ENCODE measurements at places on chromosomes 5 and 9.

GRCh38 chr5:1336106-1336561 lies 8.8 kb downstream of the CLPTM1L start:
- DNase-seq = no peak

DNA sequence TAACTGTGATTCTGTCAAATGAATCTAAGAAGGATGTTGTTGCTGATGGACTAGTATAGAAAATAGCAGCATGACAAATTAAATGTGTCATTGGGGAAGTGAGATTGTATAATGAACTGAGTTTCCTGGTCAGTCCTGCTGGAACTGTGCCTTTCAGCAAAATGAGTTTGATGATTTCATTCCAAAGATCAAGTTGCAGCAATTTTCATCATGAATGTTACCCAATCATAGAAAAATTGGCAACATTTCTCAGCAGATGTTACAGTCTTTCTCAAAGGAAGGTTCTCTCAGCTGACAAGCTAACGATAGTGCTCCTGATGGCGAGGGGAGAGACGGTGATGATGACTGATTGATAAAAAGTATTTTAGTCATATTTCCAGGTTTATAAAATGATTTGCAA lies 10.7 kb downstream of the PCDHAC2 start:
- DNase-seq = no peak

DNA sequence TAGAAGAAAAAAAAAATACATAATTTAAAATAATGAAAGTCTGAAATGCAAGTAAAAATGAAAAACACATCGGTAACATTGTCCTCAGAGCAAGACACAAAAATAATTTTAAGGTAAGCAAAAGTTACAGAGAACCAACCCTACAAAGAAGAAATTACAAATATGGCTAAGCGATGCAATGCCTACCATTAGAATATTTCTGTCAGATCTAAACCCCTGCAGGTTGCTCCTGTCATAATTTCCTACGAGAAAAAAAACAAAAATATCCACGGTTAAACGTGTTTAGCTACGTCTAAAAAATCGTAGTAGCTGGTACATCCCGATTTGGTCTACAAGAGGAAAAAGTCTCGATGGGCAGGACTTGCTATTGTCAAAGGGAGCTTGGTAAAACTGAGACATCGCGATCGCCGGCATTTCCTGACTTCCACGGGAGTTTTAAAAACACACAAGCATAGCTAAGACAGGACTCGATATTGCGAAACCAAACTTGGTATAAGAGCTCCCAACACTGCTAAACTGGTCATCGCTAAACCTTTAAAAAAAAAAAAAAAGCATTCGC lies 1.1 kb upstream of the ANXA2R start:
- DNase-seq = no peak

- no peak for DNase-seq
These were observed 1.2 kb downstream of the DROSHA start for GRCh38 chr5:31530541-31531265.

DNA sequence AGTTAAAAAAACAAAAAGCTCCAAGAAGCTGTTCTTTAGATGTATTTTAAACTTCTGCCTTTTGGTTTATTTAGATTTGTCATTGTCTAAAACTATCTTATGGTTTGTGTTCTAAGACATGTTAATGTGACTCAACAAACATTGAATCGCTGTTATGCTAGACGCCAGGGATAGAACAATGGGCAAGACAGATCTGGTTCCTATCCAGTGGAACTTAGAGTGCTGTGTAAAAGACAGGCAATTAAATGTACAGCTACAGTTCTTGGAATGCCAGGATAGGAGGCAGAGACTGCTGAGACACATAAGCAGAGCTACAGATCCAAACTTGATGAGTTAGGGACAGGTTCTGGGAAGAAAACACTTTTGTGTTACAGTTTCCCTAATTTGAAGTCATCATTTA lies 22.4 kb downstream of the LYRM7 start:
- no peak for DNase-seq

GRCh38 chr9:27719711-27720110 lies 146.4 kb upstream of the C9orf72 start:
- DNase-seq = no peak

- no peak for DNase-seq
These were observed 67.3 kb downstream of the SCAI start for GRCh38 chr9:125075997-125076396.

GRCh38 chr5:27266184-27266583 lies 227.8 kb upstream of the CDH9 start:
- no peak for DNase-seq

DNA sequence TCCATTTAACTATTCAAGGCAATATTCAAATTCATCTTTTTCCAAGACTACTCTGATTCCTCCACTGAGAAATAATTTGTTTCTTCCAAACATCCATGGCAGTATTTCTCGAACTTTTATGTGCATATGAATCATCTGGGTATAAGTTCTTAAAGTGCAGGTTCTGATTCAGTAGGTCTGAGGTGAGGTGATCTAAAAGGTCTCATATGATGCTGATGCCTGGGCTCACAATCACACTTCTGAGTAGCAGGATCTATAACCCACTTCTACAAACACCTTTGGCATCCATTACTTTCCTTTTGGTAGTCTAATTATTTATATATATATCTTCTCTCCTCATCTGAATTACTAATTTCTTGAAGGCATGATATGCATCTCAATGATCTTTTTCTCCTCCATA lies 7.2 kb downstream of the ERP44 start:
- DNase-seq = no peak

DNA sequence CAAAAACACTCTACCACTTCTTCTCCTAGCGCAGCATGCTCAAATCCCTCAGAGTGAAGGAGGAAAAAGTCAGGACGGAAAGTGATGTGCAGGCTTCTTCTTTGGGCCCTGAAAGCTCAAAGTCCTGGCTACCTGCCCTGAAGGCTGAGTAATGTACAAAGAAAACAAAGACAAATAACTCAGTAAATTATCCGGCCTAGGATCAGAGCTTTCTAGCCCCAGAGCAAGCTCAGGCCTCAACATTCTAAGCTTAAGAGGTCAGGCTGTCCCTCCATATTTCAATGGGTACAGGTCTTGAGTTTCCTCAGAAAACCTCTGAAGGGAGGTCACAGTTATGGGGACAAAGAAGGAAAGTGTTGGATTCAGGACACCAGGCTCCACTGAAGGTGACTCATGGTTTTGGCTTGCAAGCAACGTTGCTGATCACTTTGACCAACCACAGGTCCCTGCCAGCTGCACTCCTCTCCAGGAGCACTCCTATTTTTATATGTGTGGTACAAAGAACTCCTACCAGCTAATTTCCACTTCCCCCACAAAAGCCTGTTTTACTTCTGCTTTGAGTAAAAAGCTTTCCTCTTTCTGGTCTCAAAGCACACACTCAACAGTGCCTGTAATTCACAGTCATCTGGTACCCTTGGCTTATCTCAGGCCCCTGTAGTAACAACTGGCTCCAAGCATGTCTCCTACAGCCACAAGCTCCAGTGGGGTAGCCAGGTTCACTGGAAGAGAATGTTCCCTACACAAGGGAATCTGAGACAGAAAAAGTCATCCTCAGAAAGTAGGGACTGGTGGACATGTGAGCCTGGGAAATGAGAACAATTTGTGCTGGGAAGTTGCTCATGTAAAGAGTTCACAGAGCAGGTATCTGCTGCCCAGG lies 115.7 kb downstream of the UGCG start:
- DNase-seq = peak; percentile 54

- peak; percentile 35 for DNase-seq
These were observed 15.5 kb downstream of the TRIM7 start for GRCh38 chr5:181189363-181189961.

- no peak for DNase-seq
These were observed 37.7 kb downstream of the NSG2 start for GRCh38 chr5:174083056-174083827.

DNA sequence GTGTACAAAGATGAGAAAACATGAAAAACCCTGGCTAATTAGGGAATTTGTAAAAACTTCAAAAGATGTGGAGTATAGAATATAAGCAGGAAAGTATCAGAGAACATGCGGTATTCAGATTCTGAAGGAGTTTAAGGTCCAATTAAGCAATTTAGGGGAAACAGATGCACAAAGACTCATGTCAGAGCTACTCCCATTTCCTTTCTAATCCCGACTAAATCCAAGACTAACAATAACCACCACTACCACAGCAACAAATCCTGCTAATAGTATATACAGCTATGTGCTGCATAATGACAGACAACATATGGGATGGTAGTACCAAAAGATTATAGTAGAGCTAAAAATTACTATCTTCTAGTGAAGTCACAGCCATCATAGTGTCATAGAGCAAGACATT lies 102.1 kb downstream of the LURAP1L start:
- no peak for DNase-seq

GRCh38 chr5:178794433-178794832 lies 64.0 kb upstream of the ZNF354A start:
- no peak for DNase-seq

DNA sequence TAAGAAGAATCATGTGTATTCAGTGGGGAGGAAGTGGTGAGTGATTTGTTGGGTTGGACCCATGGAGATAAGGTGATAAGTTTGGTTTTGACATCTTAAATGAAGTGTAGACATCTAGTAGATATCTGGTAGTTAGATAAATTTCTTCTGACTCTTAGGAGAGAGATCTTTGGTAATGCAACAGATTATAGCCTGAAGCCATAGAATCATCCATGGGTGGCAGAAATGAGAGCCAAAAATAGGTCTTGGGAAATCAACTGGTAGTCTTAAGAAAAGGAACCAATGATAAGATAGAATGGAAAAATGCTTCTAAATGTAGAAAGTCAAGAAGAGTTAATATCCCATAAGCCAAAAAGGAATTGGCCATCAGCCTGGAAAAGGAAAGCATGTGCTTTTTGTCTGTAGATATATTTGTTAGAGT lies 532.7 kb upstream of the GRAMD2B start:
- no peak for DNase-seq

- no peak for DNase-seq
These were observed 110.2 kb upstream of the ISL1 start for GRCh38 chr5:51273021-51273420.

DNA sequence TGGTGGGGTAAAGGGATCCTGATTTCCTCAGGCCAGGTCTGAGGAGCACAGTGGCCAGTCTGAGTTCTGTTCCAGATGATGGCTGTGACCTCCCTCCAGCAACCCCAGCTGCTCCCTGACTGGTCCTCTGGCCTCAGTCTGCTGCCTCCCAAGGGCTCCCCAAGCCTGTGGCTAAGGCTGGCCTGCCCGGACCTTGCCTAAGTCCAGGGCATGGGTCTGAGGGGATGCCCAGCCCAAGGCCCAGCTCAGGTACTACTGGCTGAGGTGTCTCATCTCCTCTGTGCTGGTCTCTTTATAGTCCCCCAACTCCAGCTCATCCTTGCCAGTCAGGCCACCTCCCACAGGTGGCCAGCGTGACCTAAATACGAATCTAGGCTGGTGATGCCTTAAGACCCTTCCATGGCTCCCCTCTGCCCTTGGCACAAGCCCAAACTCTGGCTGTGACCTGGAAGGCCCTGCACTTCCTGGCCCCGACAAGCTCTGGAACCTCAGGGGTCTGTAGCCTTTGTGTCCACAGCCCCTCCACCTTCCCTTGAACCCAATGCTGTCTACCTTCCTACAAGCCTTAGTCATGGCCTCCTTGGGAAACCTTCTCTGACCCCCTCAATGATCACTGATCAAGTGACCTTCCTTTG lies 9.8 kb downstream of the KIF12 start:
- no peak for DNase-seq

- peak; percentile 97 for DNase-seq
These were observed 12.3 kb downstream of the P4HA2 start for GRCh38 chr5:132215329-132215728.

- no peak for DNase-seq
These were observed 81.7 kb downstream of the HMHB1 start for GRCh38 chr5:143893638-143894037.

DNA sequence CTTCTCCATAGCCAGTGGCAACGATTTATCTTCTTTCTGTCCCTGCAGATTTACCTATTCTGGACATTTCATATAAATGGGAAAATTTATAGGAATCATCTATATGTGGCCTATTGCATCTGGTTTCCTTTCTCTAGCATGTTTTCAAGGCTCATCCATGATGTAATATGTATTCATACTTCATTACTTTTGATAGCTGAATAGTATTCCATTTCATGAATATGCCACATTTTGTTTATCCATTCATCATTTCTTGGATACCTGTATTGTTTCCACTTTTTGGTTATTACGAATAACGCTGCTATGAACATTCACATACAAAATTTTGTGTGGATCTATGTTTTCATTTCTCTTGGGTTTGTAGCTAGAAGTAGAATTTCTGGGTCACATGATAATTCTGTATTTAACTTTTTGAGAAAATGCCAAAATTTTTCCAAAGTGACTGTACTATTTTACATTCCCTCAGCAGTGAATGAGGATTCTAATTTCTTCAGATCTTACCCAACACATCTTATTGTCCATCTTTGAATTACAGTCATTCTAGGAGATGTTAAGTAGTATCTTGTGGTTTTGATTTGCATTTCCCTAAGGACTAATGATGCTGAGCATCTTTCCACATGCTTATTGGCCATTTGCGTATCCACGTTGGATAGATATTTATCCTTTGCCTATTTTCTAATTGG lies 3.6 kb downstream of the IARS1 start:
- DNase-seq = no peak

DNA sequence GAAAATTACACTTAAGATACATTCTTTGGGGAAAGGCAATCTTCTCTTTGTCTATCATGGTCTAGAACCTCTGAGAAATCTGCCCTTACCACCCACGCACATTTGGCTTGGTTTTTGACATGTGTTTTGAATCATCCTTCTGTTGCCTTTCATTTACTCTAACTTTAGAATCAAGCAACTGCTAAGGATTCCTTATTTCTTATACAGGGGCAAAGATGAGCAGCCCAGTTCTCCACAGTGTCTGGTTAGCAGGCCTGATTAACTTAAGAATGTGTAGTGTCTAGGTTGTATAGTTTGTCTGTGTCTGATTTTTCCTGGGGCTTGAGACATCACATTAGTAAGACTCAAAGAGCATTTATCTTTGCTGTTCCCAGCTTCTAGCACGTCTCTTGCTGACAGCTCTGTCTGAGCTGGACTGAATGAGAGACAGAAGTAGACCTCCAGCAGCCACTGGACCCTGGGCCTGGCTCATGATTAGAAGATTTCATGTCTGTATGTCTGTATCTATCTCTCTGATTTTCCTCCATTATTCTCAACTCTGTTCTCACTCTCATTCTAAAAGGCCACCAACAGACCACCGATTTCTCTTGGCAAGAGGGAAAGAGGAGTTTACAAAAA lies 31.8 kb upstream of the PCA3 start:
- DNase-seq = no peak

DNA sequence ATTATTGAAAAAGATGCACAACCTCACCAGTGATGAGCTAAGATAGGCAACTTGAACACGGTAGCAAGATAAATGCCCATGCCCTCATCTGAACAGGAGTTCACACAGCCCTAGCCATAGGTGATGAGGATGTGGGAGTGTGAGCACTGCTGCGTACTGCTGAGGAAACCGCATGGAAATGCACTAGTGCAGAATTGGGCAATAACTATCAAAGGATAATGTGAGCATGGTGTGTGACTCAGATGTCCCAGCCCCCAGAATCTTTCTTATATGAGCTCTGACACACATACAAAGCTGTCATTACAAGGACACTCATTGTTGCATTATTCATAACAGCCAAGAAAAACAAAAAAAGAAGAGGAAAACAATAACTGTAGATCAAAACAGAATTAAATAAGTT lies 521.2 kb downstream of the IRX1 start:
- no peak for DNase-seq

GRCh38 chr9:34440017-34440416 lies 18.4 kb downstream of the FAM219A start:
- no peak for DNase-seq

All from body of pancreas (tissue), 4 donors.